Right cardiac atrium (tissue), 5 donors: ENCODE measurements at places on chromosomes 5 and 9.

GRCh38 chr9:131968632-131969031, 111.0 kb downstream of the MED27 start:
- DNase-seq = no peak

GRCh38 chr9:1531424-1531823, 481.3 kb downstream of the DMRT2 start:
- no peak for DNase-seq

DNA sequence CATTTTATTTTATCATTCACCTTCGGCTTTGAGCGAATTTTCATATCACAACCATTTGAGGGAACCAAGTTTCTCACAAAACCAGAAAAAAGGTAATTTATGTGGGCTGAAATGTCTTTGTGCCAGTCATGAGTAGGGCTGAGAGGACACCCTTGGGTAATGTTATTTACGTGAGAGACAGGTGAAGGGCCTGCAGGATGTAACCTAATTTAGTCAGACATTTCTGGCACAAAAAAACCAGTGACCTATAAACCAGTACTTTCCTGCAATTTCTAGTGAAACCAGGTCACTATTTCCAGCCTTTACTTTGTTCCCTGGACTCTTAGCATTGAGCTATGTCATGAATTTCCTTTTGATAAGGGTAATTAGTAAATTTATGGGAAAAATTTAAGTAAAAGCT, 17.2 kb upstream of the CCDC112 start:
- DNase-seq = no peak

- no peak for DNase-seq
These were observed 73.7 kb upstream of the PJA2 start for GRCh38 chr5:109483395-109483971.

GRCh38 chr5:40486437-40487275, 193.1 kb upstream of the PTGER4 start:
- DNase-seq = no peak

DNA sequence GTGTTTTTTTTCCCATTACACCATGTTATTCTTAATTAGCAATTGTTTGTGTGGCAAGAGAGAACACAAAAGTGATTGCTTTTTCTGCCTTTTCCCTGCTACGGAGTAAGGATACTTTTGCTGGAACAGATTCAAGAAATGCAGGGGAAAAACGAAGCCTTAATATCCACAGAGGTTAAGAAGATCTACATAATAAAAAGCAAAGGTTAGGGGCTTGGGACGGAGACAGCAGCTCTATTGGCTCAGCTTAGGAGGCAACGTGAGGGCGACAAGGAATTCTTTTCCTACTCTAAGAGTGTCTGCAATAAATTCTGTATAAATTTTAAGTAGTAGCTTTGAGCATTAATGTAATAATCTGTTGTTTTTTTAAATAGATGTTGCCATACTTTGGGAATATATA, 693.3 kb downstream of the DTWD2 start:
- DNase-seq = no peak

GRCh38 chr5:87147441-87147840, 120.2 kb upstream of the RASA1 start:
- no peak for DNase-seq

- no peak for DNase-seq
These were observed 10.0 kb upstream of the PLIN2 start for GRCh38 chr9:19137282-19137681.

DNA sequence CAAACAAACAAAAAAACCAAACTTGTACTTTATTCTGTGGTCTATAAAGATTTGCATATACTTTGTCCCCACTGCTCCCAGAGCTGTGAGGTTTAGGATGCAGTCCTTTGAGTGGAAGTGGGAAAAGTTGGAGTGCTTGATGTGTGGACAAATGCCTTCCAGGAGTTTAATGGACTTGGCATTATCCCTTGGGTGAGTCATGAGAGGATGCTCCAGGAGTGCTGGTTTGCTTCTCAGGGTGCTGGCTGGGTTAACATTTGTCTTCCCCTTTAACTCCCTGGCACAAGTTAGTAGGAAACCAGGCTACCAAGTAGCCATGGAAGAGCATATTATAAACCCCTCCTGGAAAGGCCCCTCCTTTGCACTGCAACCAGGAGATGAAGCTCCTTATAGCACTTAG, 417.4 kb upstream of the RIOK2 start:
- no peak for DNase-seq

DNA sequence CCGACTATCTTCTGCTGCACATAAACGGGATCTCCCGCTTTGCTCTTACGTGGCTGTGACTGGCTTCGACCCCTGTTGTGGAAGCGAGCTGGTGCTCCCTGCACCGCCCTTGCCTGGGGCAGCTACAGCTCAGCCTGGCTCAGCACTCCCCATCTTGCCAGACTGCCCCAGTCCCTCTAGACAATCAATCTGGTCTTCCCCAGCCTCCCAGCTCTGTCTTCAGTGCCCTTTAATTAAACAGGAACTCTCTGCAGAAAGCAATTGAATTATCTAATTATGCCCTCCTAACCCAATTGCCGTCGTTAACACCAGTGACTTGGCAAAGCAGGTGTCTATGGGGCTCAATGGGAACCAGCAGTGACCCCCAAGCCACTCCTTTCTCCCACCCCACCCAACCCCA, 18.9 kb upstream of the NTNG2 start:
- DNase-seq = no peak

- peak; percentile 86 for DNase-seq
These were observed 142.6 kb upstream of the LMX1B start for GRCh38 chr9:126471084-126471624.

DNA sequence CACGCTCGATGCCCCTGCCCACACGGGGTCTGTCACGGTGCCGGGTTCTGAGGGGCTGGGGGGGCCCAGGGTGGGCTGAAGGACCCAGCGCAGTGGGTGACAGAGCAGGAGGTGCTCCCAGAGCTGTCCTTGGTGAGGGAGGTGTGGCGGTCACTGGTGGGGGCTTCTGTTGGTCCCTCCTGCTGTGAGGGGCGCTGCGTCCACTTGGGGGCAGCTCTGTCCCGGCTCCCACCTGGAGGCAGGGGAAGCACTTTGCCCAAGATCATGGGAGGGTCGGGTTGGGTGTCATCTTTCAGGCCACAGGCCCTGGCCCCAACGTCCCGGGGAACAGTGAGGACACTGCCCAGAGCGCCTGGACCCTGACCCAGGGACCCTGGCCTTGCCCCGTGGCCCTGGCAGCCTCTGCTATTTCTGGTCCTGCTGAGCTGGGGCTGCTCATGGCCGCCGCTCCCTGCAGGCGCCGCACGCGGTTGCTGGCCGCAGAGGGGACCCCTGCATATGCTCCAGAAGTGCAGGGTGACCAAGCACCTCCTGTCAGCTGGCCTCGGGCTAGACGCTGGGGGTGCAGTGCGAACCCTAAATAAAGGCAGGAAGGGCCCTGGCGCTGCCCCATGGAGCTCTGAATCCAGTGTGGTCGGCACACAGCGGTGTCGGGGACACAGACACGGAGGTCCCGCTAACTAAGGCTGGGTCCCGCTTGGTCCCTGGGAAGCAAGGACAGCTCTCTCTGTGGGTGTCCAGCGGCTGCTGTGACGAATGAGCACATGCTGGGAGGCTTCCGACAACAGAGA, 11.6 kb upstream of the RNU6ATAC start:
- DNase-seq = no peak

DNA sequence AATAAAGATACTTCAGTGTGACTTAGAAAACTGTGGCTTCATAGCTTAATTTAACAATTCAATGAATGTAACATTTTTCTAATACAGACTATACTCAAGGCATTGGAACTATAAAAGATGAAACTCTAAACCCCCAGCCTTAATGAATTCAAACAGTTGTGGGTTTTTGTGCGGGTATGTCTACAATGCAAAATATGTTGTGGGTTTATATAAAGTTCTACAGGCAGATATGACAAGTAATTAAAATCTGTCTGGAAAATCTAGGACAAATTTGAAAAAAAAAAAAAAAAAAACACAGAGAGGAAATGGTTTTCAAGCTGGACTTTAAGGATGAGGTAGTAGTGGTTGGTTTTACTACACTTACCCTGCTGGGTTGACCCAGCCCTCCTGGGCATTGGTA, 467.5 kb upstream of the TLE4 start:
- no peak for DNase-seq

DNA sequence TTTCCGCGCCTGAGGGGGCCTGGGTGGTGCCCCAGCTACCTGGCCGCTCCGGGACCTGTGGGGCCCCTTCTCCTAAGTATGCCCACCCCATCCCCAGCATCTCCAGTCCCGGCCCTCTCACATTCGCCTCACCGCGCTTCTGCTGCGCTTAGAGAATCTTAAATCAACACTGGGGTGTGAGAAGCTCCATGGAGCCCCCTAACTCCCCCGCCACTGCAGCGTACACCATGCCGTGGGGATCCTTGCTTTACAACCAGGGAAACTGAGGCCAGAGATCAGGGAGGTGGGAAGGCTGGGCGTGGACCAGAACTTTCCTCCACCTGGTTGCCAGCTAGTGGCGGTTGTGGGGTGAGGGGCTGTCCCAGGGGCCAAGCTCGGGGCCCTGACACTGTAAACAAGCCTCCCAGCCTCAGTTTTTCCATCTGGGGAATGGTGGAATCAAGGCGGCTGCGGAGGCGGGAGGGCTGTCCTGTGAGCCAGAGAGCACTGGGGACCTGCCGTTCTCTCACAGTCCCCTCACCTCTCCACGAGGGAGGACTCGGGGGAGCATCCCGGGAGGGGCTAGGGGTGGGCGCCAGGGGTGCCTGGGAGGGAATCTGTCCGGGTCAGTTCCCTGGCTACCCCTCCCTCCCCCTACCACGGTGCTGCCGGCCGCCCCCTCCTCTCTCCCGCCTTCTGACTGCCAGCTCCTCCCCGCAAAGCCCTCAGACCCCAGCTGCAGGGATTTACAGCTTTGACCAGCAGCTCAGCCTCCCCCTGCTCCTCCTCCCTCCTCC, 161.2 kb downstream of the C9orf50 start:
- no peak for DNase-seq

GRCh38 chr9:99419070-99419469, 197.0 kb downstream of the SEC61B start:
- DNase-seq = no peak

DNA sequence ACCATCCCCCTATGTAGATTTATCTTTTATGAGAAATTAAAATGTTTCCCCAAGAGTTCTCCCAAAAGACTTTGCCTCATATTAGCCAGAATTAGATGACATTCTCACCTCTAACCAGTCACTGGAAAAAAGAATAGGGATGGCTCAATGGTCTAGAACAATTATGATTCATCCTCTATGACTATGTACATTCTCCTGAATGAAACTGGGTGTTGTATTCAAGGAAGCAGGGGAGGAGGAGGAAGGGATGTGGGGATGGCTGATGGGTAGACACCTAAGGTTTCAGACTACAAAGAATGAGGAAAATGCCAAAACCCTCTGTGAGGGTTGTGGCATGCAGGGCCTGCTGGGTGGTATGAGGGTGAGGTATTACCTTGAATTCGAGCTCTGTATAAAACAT, 49.5 kb upstream of the BRINP1 start:
- DNase-seq = no peak
